WERI-Rb-1 (cell line): ENCODE measurements at places on chromosomes 5 and 9.
A peak's percentile ranks its signal among the peaks of the same experiment; 100 is the strongest.

DNA sequence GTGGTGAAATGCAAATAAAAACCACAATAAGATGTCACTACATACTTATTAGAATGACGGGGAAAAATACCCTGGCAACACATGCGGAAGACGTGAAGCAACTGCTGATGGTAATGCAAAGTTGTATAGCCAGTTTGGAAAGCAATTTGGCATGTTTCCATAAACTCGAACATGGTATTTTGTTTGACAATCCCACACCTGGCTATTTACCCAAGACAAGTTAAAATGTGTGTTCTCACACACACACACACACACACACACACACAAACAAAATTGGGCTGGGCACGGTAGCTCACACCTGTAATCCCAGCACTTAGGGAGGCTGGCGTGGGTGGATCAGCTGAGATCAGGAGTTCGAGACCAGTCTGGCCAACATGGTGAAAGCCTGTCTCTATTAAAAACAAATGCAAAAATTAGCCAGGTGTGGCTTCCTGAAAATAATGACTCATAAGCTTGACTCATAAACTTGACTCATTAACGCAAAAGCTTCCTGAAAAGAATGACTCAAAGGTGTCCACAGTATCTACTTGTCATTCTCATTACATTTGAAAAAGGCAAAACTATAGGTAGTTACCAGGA lies 456.5 kb downstream of the CDH18 start:
- no peak for DNase-seq

- DNase-seq: no peak
These were observed 5.2 kb upstream of the TCERG1 start for GRCh38 chr5:146441896-146442295.

GRCh38 chr9:129900263-129901027 lies 65.2 kb downstream of the USP20 start:
- no peak for DNase-seq

DNA sequence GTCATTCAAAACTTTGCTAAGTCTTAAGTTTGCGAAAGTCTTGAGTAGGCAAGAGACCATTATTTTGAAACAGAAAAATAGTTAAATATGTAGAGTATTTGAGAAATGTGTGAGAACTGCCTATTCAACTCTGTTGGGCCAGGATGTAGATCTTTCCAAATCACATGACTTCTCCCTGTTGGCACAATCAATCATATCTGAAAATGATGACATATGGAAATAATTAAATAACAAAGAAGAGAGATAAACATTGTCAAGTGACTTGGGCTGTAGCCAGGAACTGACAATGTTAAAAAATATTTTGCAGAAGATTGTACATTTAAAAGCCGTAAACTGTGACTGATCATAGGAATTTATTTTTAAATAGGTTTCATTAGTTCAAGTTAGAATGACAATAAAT lies 104.6 kb upstream of the IL6ST start:
- no peak for DNase-seq

DNA sequence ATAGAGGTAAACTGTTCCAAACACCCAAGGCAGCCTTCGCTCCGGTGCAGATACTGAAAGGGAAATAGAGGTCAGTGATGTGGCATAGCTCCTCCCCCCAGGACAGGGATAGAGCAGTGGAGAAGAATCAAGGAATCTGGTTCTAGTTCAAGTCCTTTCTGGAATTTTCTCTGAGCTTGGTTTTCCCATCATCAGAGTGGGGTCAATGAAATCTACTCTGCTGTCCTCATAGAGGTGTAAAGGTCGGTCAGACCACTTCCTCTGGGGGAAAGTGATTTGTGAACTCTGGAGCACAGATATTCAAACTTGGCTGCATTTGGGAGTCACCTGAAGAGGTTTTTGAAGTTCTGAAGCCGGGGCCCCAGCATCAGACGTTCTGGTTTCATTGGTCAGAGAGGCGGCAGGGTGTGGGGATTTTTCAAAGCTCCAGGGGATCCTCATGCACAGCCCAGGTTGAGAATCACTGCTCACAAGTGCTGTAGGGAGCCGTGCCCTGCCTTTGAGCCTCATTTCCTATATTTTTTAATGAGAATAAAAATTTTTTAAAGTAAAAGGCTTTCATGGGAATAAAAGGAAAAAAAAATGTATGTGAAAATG lies 105.7 kb upstream of the RAD23B start:
- no peak for DNase-seq

DNA sequence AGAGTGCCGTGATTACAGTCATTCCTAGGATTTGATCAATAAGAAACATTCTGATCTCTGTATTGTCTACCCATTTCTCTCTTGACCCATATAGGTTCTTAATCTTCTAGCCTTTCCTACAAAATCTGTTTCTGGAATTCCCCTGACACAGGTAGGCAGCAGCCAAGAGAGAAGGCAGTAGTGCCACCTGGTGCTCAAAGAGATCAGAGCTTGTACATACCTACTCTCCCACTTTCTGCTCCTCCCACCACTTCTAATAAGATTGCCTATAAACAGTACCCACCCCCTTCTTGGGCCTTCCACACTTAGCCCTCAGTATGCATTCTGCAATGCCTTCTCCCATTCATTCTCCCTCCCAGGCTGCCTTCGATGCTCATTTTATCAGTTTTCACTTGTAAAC lies 117.4 kb upstream of the RORB start:
- peak; percentile 76 for DNase-seq

DNA sequence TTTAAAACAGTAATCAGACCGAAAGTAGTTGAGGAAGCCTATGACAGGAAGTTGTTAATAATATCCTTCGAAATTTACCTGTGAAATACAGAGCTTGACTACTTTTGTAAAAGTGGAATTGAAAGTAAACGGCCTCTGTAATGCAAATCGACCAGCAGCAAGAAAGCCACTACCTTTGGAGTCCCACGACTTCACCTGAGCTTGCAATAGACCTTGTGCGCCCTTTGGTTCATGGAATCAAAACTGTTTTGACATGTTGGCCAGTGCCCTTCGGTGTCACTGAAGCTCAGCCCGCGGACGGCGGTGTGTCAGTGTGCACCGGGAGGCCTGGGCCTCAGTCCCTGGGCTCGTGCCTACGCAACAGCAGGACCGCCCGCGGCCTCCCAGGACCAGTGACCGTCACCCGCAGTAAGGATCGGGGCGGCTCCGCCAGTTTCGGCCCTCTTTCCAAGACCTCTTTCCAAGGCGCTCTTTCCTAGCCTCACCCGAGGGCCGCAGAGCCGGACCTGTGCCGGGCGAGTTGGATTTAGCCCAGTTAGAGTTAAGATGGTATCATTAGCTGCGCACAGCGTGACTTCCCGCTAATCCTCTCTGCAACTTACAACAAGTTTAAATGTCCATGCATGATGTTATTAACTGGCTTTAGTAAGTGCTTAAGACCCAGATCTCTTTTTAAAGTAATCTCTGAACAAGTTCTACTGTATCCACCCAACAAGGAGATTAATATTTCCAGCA lies 223.3 kb downstream of the MEF2C start:
- DNase-seq: peak; percentile 78

GRCh38 chr9:69603656-69604055 lies 68.5 kb downstream of the APBA1 start:
- no peak for DNase-seq

GRCh38 chr5:107979900-107980299 lies 309.2 kb upstream of the EFNA5 start:
- no peak for DNase-seq

DNA sequence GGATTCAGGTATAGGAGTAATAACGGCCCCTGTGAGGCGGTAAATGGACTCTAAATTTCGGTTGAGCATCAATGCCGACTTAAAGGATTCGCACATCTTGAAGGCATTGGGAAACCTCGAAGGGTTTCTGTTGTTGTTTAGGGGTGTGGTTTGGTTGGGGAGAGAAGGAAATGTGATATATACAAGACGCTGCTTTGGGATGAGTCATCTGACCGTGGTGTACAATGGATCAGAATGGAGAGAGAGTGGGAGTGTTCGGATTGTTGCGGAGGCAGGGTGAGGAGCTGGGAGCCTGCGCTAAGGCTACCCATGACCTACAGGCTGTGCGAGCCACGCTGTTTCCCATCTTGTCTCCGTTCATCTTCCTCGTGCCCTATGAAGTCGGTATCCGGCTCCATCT lies 60.4 kb upstream of the ERCC6L2 start:
- DNase-seq: no peak

GRCh38 chr9:136791516-136792276 lies 552 bp downstream of the TMEM141 start:
- DNase-seq: peak; percentile 75

- DNase-seq: no peak
These were observed 13.0 kb upstream of the FAM240B start for GRCh38 chr9:38732885-38733284.

GRCh38 chr5:39148983-39149534 lies 70.3 kb downstream of the FYB1 start:
- DNase-seq: no peak

GRCh38 chr9:85431339-85432102 lies 310.2 kb downstream of the AGTPBP1 start:
- no peak for DNase-seq

DNA sequence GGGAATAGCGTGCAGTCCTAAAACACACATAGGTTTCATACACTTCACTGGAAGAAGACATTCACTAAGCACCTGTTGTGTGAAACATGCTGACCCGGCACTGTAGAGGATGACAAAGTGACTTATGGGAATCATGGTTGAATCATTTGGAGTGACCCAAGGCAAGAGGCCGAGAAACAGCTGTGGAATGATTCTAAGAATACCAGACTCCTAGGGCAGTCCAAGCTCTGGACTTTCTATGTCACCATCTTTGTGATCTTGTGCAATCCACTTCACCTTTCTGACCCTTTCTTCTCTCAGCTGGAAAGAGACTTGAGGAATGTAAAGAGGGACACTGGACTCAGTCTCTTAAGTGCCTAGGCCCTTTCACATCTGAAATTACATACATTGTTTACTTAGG lies 13.1 kb downstream of the MSANTD3 start:
- DNase-seq: no peak

- DNase-seq: no peak
These were observed 2.7 kb downstream of the RGMB start for GRCh38 chr5:98776066-98776705.
